ENCODE measurements at places on chromosomes 1 and 21.

- DNase-seq, result no peak
Observed at GRCh38 chr1:52926864-52927211, 238 bp upstream of the SCP2 start.

- no peak for DNase-seq
Observed at GRCh38 chr21:45466330-45467220, 61.6 kb downstream of the COL18A1 start.

GRCh38 chr1:3242408-3243260 is 173.6 kb downstream of the PRDM16 start:
- no peak for DNase-seq

GRCh38 chr1:212452323-212453155 is 19.8 kb downstream of the NENF start:
- DNase-seq, result no peak

DNA sequence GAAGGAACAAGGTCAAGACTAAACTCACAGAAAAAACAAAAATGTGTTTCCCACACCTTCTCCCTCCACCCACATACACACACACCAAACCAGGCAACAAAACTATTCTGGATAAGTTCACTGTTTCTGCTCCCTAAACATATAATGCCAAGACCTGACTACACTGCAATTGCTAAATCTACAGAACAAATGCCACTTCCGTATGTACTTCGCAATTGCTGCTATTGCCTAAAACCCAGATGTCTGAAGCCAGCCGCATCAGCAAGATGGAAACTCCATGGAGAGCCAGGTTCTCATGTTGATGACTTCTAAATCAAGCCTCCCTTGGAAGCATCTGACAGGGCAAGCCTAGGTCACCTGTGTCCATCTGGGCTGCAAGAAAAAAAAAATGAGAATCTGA is 8.3 kb upstream of the AIM2 start:
- DNase-seq, result no peak

GRCh38 chr1:89739013-89739843 is 81.6 kb upstream of the LRRC8D start:
- DNase-seq, result no peak

DNA sequence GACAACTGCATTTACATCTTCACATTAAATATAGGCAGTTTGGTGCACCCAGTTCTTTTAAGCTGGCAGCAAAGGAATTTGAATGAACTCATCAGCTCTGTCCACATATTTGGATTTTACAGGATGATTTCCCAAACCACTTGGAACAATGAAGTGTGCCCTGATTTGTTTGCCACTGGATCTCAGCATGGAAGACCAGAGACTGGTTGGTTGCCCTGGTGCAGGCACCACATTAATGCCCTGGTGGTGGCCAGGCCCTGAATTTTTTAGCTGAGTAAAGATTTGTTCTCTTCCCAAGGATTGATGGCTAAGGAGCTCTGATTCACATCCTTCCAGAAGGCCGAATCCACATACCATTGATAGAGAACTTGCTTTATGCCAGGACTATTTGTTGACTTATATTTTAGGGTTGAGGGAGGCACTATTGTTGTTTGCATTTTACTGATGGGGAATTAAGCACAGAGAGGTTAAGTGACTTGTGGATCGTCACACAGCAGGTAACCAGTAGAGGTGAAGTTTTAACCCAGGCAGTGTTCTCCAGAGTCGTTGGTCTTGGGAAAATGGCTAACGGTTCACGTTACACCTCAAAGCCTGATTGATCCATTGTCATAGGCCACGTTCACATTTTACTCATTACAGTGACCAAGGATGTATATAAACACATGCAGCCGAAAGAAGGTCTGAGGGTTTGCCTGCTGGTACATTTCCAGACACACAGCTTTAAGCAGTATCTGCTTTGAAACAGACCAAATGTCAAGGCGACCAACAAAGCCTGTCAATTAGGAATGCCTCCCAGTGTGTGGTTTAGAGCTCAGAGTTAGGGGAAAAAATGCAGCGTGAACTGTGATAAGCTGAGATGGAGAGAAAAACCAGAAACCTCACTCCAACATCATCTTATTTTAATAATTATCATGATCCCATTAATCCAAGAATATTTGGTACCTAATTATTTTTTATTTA is 50.7 kb downstream of the KAZN start:
- DNase-seq, result no peak

- no peak for DNase-seq
Observed at GRCh38 chr1:94017155-94017829, 103.7 kb downstream of the ABCA4 start.

DNA sequence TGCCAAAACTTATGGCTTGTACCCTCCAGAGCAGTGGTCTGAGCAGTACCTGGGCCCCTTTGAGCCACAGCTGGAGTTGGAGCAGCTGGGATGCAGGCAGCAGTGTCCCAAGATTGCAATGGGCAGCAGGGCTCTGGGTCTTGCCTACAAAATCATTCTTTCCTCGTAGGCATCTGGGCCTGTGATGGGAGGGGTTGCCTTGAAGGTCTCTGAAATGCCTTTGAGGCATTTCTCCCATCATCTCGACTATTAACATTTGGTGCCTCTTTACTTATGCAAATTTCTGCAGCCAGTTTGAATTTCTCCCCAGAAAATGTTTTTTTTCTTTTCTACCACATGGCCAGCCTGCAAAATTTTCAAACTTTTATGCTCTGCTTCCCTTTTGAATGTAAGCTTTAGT is 31.0 kb upstream of the TSPAN2 start:
- DNase-seq, result no peak

DNA sequence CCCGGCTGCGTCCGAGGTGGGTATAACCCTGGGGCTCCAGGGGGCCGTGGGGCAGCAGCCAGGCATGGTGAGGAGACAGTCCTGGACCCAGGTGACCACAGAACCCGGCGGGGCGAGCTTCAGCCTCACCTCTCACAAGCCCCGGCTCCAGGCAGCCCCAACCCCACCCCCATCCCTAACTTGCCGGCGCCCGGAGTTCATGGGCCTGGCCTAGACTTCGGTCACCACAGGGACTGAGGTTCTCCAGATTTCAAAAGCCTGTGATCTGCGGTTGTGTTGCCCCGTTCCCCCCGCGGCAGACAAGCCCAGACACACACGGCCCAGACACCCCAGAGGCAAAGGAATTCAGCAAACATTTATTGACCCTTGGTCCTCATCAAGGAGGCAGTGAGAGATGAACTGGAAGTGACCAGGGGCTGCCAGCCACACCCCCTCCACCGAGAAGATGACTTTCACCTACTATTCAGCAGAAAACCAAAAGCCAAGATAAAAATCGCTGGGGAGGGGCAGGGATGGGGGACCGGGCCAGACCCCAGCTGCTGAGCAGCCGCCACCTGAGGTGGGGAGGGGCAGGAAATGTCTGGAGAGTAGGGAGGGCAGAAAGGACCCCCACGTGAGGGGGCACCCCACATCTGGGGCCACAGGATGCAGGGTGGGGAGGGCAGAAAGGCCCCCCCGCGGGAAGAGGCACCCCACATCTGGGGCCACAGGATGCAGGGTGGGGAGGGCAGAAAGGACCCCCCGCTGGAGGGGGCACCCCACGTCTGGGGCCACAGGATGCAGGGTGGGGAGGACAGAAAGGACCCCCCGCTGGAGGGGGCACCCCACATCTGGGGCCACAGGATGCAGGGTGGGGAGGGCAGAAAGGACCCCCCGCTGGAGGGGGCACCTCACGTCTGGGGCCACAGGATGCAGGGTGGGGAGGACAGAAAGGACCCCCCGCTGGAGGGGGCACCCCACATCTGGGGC is 3.9 kb downstream of the HES4 start:
- peak; percentile 75 for DNase-seq

DNA sequence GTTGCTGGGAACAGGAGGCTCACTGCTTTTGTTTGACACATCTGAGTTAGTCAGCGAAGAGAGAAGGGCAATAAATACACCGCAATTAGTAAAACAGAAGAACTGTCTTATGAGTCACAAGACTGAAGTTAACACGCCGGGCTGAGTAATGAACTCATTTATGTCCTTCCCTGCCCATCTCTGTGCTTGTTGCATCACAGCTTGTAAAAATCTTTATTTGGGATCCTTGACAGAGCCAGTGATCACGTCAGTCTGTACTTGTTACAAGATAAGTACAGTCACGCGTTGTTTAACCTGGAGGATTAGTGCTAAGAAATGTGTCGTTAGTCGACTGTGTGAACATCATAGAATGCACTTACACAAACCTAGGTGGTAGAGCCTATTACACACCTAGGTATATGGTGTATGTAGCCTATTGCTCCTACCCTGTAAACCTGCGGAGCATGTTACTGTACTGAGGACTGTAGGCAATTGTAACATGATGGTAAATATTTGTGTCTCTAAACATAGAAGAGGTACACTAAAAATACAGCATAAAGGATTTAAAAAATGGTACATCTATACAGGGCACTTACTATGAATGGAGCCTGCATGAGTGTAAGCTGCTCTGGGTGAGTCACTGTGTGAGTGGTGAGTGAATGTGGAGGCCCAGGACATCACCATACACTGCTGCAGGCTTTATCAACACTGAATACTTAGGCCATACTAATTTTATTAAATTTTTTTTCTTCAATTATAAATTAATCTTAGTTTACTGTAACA is 272.2 kb downstream of the TNR start:
- no peak for DNase-seq

DNA sequence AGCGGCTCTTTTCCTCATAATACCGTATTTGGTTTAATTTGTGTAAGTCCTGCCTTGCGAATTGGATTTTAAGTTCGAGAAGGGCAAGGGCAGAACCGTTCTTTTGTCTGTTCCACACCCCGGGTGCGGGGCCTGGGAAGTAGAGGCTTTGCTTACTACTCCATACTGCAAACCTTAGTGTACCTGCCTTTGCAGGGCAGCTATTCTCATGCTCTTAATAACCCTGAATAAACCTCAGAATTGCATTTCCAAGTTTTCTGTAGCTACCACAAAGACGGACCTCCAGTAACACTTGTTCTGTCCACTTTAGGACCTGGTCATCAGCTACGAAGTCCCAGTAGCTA is 657 bp upstream of the HNRNPU start:
- peak; percentile 54 for DNase-seq

GRCh38 chr21:40057331-40057730 is 190.1 kb downstream of the PCP4 start:
- DNase-seq, result no peak

DNA sequence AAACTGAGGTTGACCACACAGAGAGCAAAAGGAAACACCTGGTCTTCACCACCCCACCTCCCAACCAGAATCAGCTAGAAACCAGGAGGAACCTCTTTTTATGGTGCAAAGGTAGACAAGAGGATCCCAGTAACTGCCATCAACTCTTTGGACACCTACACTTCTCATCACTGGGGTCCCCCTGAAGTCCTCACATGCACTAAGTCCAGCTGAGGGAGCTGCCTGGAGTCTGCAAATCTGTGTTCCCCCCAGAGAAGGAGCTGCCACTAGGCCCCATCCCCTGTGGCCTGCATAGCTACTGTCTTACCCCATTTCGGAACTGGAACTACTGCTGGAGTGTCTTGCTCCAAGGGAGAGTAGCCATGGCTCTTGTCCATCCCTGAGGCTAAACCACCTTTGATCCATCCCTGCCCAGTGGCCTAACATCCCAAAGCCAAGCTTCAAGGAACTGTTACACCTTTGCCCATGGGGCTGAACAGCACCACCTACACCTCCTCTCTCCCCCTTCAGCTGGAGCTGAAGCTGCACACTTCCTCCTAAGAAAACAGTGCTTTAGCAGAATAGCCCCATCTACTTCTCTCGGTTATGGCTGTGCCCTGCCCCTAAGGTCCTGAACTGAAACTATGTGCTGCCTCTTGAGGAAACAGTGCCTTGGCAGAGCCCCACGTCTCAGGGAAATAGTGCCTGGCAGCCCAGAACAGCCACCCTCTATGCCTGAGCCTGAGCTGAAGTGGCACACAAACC is 85.4 kb upstream of the CD53 start:
- no peak for DNase-seq

DNA sequence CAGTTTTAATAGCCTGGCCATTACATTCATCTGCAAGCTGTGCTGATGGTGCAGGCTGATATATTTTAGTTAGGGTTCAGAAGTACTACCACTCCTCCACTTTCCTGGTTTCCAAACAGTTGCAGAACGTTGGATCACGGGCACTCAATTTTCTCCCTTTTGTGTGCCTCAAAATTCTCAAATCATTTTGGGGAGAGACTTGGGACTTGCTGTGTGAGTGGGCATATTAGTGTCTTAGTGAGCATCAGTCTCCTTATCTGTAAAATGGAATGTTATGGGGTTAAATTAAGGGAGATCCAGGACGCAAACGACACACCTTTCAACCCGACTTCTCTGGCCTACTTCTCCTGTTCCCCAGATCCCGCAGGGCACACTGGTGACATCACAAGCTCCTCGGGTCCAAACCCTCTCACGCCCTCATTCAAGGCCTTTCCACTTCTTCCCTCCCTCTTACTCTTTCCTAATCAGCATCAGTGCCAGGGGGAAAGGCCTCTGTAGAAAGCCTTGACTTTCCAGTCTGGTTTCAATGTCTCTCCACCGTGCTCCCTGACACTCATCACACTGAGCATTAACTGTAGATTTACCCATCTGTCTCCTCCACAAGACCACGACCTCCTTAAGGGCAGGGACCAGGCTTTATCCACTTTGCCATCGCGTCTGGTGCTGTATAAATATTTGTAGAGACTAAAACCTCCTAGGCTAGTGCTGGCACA is 1.2 kb downstream of the PIGP start:
- peak; percentile 77 for DNase-seq

GRCh38 chr1:40684669-40685068 is 6.8 kb upstream of the NFYC start:
- DNase-seq, result no peak

DNA sequence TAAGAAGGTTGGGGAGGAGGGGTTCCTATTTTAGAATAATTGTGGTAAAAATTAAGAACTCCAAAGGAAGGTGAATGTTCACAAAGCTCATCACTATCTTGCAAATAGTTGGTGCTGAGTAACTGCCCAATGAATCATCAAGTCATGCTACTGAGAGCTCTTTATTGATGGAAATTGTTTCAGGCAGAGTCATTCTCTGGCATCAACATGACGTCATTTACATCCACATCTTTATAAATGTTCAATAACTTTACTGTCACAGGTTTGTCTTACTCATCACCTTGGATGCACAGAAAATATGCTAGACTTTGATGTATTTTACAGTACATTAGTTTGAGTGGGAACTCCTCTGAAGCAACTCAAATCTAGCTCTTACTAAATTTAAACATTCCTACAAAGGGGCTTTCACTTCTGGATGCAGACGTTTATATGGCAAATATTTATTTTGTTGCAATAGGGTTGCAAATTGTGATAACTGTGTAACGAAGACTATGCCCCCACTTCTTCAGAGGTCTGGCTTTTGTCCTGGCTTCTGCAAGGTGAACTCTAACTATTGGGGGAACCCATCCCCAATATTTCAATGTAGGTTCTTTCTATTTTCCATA is 273.7 kb upstream of the AJAP1 start:
- no peak for DNase-seq

DNA sequence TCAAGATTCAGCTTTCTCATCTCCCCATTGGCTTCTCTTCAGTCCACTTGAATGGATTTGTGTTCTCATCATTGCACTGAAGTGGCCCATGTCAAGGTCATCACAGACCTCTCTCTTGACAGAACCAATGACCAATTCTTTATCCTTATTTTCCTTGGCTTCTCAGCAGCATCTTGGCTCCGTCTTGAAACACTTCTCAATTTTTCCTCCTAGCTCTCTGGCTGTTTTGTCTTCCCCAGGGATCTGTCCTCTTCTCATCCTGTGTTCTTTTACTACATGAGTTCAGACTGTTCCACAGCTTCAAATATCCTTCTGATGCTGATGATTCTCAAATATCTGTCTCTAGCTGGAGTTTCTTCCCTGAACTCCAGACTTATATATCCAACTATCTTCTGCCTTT is 78.6 kb downstream of the COLGALT2 start:
- DNase-seq, result no peak

All from ureter (tissue), 1 donor.